H9 (cell line): ENCODE measurements at places on chromosomes 6 and 20. TPM values are rescaled to one million over a fixed set of nuclear protein-coding genes. Genes with fewer than 3 reads are reported as not detected.

DNA sequence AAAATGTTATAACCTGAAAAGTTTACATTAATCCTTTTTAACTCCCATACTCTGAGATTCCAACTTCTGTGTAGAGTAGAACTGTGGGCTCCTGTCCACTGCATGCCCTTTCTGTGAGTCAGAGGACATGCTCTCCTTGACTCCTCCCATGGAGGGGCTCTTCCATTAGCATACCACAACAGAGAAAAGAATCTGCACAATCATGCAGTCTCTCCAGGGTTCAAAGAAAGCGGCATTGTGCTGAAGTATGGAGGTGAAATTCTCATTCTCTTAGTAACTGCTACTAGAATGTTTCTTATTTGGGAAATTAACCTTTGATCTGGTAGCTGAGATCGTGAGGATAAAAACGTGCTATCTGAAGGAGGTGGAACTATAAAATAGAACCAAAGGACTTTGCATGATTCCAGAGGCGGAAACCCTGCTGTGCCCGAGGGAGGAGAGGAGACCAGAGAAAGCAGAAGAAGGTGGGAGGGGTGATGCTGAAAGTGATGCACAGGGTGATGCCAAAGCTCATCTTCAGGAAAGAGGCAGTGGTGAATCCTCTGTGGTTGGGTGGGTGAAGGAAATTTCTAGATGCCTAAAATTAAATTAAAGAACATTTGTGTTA, 202.2 kb upstream of the PCSK2 start:
- DNase-seq, result peak; percentile 72

DNA sequence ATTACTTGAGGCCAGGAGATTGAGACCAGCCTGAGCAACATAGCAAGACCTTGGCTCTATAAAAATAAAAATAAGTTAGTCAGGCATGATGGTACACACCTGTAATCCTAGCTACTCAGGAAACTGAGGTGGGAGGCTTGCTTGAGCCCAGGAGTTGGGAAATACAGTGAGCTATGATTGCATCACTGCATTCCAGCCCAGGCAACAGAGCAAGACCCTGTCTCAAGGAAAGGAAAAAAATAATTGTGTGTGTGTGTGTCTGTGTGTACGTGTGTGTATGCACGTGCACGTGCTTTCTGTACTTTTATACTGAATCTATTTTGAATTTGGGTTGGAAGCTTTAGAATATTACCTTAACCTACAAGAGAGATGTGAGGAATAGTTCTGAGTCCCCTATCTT, 58.9 kb downstream of the KIZ start:
- no peak for DNase-seq

Gene IMPG1
- not detected in 2 replicates for total RNA-seq

Gene RIMS1
- 0.83 and 1.2 TPM in 2 replicates for total RNA-seq

Gene BEND6
- 1.4 and 2.3 TPM in 2 replicates for total RNA-seq
